Fibroblast of skin of left biceps (primary cell): ENCODE measurements at places on chromosomes 16 and 17.

GRCh38 chr16:51557670-51558069, 406.6 kb upstream of the SALL1 start:
- no peak for DNase-seq

DNA sequence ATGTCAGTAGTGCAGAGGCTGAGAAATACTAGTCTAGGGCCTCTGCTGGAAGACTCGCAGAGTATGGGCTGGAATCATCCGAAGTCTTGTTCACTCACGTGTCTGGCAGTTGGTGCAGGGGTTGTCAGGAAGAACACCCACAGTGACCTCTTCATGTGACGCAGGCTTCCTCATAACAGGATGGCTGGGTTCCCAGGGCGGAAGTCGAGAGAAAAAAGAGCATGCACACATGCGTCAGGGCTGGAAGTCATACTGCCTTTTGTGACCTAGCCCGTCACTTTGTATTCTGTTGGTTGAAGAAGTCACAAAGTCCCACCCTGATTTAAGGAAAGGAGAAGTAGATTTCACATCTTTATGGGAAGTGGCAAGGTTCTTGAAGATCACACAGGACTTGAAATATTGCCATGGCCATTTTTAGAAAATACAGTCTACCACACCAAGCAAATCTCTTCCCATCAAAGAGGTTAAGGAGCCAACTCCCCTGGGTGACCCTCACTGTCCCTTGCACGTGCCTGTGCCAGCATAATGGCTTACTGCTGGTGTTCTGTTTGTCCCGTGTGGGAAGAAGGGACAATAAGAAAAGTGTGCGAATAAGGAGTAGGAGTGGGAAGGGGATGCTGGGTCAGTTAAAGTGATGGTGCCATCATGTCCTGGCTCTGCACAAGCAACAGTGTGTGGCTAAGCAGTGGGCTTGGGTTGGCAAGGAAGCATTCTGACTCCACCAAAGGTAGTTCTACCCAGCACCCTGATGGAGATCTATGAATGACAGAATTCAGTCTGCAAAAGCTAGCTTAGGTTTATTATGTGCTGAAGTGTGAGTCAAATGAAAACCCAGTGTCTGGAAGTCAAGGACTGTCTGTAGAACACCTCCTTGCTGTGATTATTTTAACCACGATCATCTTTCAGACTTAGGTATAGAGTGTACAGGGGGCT, 28.1 kb downstream of the HEATR3 start:
- no peak for DNase-seq

GRCh38 chr16:29820730-29821642, 724 bp downstream of the MVP start:
- no peak for DNase-seq

DNA sequence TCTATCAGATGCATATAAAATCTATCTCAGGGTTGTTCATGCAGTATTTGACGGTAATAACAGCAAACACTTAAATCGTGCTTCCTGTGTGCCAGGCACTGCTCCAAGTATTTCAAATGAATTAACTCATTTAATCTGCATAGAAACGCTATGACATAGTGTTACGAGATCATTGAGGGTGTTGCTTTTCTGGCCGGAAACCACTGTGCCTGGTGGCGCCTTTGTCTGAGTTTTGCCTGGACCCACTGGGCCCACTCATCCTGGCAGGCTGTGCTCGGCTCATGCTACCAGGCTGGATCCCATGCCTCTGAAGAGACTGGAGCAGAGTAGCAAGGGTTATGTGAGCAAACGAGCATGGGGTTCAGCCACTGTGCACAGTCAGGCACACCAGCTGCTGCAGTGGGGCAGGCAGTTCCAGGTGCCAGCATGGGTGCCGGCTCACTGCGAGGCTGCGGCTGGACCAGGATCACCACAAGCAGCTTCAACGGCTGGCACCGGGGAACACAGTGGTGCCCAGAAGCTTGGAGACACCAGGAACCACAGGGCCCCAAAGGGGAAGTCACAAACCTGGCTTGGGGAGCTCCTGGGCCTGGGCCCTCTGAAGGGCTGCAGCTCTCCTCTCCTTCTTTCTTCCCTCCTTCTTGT, 45.9 kb upstream of the CLEC19A start:
- DNase-seq, result no peak

- no peak for DNase-seq
Measured at GRCh38 chr17:57919918-57920317, 35.3 kb downstream of the CUEDC1 start.
